Airway epithelial cell (primary cell): ENCODE measurements at places on chromosomes 6 and 20. TPM values are rescaled to one million over a fixed set of nuclear protein-coding genes. Genes with fewer than 3 reads are reported as not detected.

SRSF12 gene
- total RNA-seq, result 0.19 and 0.21 TPM in 2 replicates

CLPSL1 gene
- not detected in 2 replicates for total RNA-seq

STK35 gene
- 18.3 and 24.8 TPM in 2 replicates for total RNA-seq

SOBP gene
- 0.19 and 0.99 TPM in 2 replicates for total RNA-seq

BTN1A1 gene
- total RNA-seq, result not detected in 2 replicates

SAMD3 gene
- total RNA-seq, result not detected in 2 replicates

NR2E1 gene
- not detected in 2 replicates for total RNA-seq

TBX18 gene
- total RNA-seq, result 0.42 TPM in 1 of 2 replicates, not detected in the other

KIFC1 gene
- 31.2 and 38.2 TPM in 2 replicates for total RNA-seq

KCNB1 gene
- total RNA-seq, result not detected in 2 replicates

HNF4A gene
- not detected in 2 replicates for total RNA-seq

BNIP5 gene
- total RNA-seq, result 0.21 TPM in 1 of 2 replicates, not detected in the other

KIF13A gene
- total RNA-seq, result 32.8 and 39.0 TPM in 2 replicates

AFG1L gene
- 3.6 and 5.6 TPM in 2 replicates for total RNA-seq

OR2H2 gene
- total RNA-seq, result not detected in 2 replicates

CALHM6 gene
- 2.4 and 3.1 TPM in 2 replicates for total RNA-seq

CRYBG1 gene
- total RNA-seq, result 71.6 and 94.2 TPM in 2 replicates
